Activated gamma-delta T cell treated with anti-CD3 and anti-CD28 coated beads, Interleukin-2, amount 50 U/mL, for 16 hours (primary cell): ENCODE measurements at places on chromosomes 5 and 9.

DNA sequence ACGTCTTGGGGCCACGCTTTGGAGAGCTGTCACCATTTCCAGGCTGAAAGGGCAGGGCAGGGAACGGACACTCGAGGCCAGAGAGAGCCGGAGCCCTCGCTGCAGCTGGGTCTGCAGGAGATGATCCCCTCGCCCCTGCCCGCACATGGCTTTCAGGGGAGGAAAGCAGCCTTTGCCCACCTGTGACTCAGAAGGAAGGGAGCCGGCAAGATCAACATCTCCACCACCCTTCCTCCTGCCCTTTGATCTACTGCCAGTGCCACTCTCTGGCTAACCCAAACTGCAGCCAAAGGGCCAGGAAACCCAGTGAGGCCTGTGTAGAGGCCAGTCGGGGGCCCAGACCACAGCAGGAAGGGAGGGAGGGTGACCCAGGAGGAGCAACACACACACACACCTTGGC, 137.1 kb upstream of the ERCC6L2 start:
- DNase-seq: no peak

GRCh38 chr9:131407717-131408195, 13.9 kb downstream of the PRRC2B start:
- DNase-seq: no peak

DNA sequence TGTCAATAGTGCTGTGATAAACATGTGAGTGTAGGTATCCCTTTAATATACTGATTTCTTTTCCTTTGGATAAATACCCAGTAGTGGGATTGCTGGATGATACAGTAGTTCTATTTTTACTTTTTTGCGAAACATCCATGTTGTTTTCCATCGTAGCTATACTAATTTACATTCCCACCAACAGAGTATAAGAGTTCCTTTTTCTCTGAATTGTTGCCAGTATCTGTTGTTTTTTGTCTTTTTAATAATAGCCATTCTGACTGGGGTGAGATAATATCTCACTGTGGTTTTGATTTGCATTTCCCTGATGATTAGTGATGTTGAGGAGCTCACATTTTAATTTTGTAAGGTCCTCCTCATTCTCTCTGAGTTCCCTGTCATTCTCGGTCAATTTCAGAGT, 71.1 kb upstream of the NFIL3 start:
- DNase-seq: no peak

GRCh38 chr5:179154346-179154990, 94.3 kb downstream of the ZNF354C start:
- no peak for DNase-seq

GRCh38 chr5:109312695-109313094, 97.1 kb downstream of the PJA2 start:
- DNase-seq: no peak

GRCh38 chr5:61280761-61281427, 51.2 kb upstream of the ZSWIM6 start:
- no peak for DNase-seq
